CD4-positive, alpha-beta T cell treated with Interleukin-4 for 1 hour (primary cell): ENCODE measurements at places on chromosomes 4 and X.

DNA sequence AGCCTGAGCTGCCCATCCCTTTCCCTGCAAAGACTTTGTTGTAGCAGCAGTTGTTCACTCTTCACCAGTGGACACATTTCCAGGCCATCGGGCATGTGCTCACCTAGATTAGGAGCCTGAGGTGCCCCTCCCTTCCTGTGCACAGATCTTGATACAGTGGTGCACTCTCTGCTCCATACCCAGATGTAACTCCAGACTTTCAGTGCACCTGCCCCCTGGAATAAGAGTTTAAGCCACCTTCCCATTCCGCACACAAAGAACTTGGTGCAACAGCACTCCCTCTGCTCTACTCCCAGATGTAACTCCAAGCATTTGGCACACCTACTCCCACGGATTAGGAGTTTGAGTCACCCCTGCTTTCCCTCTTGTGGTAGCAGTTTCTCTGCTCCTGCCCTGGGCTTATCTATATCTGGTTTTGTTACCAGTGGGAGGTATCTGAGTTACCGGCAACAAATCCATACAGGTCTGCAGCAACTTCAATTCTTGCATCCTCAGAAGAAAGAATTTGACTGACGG lies 36.0 kb upstream of the PLK4 start:
- DNase-seq = no peak

GRCh38 chr4:41396214-41396613 lies 139.5 kb downstream of the UCHL1 start:
- no peak for DNase-seq

DNA sequence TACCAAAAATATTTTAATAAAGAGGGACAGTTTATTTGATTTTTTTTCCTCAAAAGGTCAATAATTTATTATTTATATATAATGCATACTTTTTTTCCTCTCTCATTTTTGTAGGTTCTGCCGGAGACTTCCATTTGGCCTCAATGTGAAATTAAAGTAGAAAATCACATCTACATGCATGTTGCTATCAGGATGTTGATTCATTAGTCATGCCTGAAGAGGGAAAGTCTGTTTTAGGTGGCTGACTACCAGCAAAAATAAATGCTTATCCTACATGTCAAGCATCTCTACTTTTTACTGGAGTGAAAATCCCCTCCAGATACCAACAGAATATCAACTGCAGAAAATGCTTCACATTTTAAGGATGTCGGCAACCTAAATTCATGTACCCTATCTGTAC lies 41.5 kb downstream of the KIAA0232 start:
- no peak for DNase-seq

DNA sequence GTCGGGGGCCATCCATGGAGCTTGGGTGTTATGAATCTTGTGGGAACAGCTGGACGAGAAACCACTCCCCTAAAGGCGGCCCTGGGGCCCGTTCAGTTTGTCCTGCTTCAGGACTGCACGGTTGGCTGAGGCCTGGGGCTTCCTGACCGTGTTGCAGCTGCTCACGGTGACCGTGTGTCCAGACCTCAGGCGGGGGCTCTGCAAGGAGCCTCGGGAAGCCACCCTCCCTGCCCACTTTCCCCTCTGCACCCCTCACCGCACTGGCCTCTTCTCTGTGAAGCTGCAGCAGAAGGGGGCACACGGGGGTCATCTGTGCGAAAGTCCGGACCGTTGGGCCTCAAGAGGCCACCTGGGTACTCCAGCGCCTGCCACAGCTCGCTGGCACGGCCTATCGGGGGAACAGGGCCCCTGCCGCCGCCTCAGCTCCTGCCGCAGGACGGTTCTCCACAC lies 29.4 kb downstream of the UVSSA start:
- DNase-seq = no peak

GRCh38 chr4:4462970-4463369 lies 76.1 kb downstream of the NSG1 start:
- DNase-seq = no peak

- DNase-seq = no peak
Observed at GRCh38 chr4:16801356-16801755, 97.1 kb downstream of the LDB2 start.

- no peak for DNase-seq
Observed at GRCh38 chr4:38099020-38099600, 138.9 kb downstream of the PTTG2 start.
